ENCODE measurements at places on chromosomes 6 and 20. TPM values are rescaled to one million over a fixed set of nuclear protein-coding genes. Genes with fewer than 3 reads are reported as not detected.

DNA sequence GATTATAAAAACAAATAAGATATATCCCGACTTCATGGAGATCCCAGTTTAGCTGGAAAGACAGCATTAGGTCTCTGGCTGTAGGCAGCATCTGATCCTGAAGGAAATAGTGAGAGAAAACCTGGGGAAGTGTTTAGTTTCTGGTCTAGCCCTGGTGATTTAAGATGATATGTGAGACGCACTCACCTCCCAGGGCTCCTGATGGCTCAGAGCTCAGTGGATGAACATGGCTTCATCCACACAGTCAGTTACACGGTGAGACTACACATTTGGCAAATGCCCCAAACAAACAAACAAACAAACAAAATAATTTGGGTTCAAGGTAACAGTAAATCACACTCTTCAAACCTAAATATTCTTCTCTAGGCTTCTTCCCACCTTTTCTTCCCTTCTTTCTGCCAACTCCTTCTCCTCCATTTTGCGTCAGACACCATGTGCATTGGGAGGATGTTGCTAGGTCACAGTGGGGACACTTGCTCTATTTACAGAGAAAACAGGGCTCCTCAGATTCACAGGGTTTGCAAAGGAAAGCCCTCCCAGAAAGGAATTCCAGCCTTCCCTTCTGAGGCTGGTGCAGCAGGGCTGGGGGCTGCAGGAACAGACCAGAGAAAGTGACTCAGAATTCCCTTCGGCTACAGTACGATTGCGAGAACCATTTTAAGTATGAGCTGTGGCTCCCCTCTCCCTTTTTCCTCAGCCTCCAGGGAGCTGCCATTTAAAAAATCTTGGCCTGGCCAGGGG is 59.6 kb upstream of the SALL4 start:
- no peaks in the 10 kb centered on the region for H3K36me3 ChIP-seq
- no peak for DNase-seq
- H3K27me3 ChIP-seq: no peaks in the 10 kb centered on the region
- H3K27ac ChIP-seq: no peak overlapping the region
- no peaks in the 10 kb centered on the region for H3K4me1 ChIP-seq

DNA sequence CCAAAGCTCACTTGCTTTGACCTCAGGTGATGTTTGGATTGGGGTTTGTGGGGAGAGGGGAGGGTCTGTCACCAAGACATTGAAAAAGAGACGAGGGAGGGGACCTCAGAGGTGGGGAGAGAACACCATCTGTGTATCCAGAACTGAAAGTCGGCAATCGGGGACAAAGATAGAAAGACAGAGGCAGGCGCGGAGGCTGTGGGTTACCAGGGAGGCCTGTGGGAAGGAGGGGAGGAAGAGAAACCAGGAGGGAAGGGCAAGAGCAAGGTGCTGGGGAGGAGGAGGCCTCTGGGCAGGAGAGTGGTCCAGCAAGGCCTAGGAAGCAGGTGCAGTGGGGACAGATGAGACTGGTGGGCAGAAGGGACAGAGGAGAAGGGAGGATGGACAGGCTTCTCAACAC is 211.2 kb downstream of the CDC5L start:
- no peak overlapping the region for H3K27ac ChIP-seq
- H3K36me3 ChIP-seq: no peaks in the 10 kb centered on the region
- no peak for DNase-seq
- no peaks in the 10 kb centered on the region for H3K4me1 ChIP-seq
- no peak overlapping the region for H3K4me3 ChIP-seq

DNA sequence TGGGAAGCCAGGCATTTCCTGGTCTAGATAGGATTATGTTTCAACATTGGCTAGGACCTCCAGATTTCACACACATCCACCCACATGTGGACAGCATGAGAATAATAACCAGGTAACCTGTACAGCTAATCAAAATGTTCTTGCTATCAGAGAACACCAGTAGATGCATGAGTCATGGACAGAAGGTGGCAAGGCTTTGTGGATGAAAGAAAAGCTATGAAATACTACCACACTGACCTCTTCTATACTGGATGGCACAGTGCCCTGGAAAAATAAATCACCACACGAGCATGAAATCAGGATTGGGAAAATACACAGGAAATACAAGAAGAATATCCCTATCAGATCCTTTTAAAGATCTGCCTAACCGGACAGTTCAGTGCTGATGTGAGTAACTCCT is 113.0 kb downstream of the GMDS start:
- no peaks in the 10 kb centered on the region for H3K36me3 ChIP-seq
- no peak for DNase-seq
- H3K4me3 ChIP-seq: no peak overlapping the region
- H3K27ac ChIP-seq: peak overlapping the region; percentile 54

DNA sequence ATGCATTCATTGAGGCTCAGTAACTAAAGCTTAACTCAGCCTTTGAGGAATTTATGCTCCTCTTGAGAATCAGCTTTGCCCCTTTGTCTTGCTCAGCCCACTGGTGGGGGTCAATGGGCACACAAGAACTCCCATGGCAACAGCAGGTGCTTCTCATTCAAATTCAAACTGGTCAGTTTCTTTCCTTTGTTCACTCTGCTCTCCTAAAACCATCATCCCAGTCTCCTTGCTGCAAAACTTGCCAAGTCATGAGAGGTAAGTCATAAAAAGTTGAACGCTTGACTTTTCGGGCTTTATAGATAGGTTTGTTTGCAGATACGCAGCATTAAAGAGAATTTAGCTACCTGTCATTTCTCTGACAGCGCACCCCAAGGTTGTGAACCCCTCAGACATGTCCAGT is 146.8 kb downstream of the TFAP2A start:
- H3K27me3 ChIP-seq: no peaks in the 10 kb centered on the region
- no peak for DNase-seq
- H3K27ac ChIP-seq: no peak overlapping the region
- no peaks in the 10 kb centered on the region for H3K36me3 ChIP-seq

- DNase-seq: no peak
- no peak overlapping the region for H3K27ac ChIP-seq
- peaks cover 20% of the 10 kb centered on the region for H3K36me3 ChIP-seq
- H3K27me3 ChIP-seq: no peaks in the 10 kb centered on the region
- H3K4me3 ChIP-seq: peak overlapping the region; percentile 75
These were observed 976 bp downstream of the PIGT start for GRCh38 chr20:45416917-45417316.

DNA sequence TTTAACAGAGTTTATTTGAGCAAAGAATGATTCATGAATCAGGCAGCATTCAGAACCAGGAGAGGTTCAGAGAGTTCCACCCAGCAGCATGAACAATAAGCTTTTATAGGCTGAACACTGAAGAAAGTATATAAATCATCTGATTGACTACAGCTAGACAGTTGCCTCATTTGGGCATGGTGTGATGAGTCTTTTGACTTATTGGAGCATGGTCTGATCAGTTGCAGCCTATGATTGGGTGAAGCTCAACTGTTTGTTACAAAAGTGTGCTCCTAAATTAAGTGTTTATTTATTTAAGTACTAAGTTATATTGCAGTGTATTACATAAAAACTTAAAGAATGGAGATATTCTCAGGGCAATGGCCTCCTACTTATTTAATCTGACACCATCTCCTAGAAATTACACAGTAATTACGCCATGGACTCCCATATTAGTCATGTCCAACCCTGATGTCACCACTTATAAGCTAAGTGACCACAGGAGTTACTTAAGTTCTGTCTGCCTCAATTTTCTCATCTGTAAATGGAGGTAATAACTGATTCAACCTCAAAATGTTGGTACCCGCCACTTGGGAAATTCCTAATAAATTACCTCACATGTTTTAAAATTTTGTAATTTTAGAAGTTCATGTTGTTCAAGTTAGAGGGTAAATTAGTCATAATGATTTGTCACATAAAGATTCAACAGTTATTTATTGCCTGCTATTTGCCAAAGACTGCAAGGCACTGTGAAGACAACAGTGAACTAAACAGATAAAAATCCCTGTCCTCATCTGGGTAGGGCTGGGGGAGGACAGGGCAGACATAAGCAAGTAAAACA is 15.2 kb upstream of the ROS1 start:
- DNase-seq: no peak
- H3K4me1 ChIP-seq: no peaks in the 10 kb centered on the region
- no peaks in the 10 kb centered on the region for H3K27me3 ChIP-seq
- no peak overlapping the region for H3K27ac ChIP-seq
- no peak overlapping the region for H3K4me3 ChIP-seq

DNA sequence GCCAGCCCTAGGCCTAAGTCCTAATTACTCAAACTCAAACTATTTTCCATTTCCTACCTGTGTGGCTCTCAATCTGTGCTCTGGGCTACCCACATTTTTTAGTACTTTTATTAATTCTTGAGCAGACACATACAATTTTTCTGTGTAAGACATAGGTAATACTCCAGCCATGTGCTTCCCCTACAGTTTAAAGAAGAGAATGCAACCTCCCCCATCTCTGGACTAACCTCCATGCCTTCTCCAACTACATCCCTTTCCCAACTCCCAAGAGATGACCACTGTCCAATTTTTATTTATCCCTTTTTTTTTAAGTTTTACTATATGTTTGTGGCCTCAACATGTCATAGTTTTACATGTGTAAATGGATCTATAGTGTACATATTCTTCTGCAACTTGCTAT is 5.8 kb downstream of the HMGN4 start:
- peaks cover 8% of the 10 kb centered on the region for H3K36me3 ChIP-seq
- no peak overlapping the region for H3K27ac ChIP-seq
- H3K4me1 ChIP-seq: peaks cover 4% of the 10 kb centered on the region
- no peak overlapping the region for H3K4me3 ChIP-seq
- DNase-seq: no peak

GRCh38 chr20:53940360-53940702 is 130.1 kb downstream of the BCAS1 start:
- peak overlapping the region; percentile 9 for H3K27ac ChIP-seq
- no peaks in the 10 kb centered on the region for H3K4me1 ChIP-seq
- H3K36me3 ChIP-seq: no peaks in the 10 kb centered on the region
- no peak for DNase-seq

GRCh38 chr6:55678330-55679224 is 99.6 kb upstream of the HMGCLL1 start:
- H3K4me3 ChIP-seq: no peak overlapping the region
- DNase-seq: no peak
- no peaks in the 10 kb centered on the region for H3K4me1 ChIP-seq
- H3K27ac ChIP-seq: no peak overlapping the region
- H3K27me3 ChIP-seq: no peaks in the 10 kb centered on the region

DNA sequence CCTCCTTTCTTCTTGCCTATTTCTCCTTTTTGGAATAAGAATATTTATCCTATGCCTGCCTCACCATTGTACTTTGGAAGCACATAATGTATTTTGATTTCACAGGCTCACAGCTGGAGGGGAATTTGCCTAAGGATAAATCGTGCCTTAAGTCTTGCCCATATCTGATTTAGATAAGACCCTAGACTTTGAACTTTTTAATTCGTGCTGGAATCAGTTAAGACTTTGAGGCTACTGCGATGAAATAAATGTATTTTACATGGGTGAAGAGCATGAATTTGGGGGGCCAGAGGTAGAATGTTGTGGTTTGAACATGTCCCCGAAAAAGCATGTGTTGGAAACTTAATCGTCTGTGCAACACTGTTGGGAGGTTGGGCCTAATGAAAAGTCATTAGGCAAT is 648.8 kb downstream of the EPHA7 start:
- no peak overlapping the region for H3K4me3 ChIP-seq
- no peaks in the 10 kb centered on the region for H3K4me1 ChIP-seq
- DNase-seq: no peak

- no peak overlapping the region for H3K27ac ChIP-seq
- no peaks in the 10 kb centered on the region for H3K27me3 ChIP-seq
- DNase-seq: no peak
- no peak overlapping the region for H3K4me3 ChIP-seq
These were observed 14.7 kb upstream of the CHD6 start for GRCh38 chr20:41632896-41633295.

DNA sequence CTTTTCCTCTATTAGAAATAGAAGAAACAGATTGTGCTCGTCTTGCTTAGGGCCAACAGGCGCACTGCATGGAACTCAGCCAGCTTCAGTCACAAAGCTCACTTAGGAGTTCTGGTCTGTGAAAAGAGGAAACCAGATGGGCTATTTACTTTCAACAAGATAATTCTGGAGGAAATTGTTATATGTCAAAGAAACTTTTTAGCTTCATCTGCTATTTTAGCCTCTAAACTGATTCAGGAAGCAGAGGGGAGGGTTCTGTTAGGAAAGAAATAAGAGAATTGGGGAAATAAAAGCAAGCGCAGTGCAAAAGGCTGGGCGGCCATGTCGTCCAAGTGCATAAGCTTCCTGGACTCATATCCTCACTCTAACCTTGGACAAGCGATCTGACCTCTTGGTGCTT is 21.3 kb downstream of the PRKN start:
- DNase-seq: peak; percentile 33
- H3K36me3 ChIP-seq: no peaks in the 10 kb centered on the region
- no peak overlapping the region for H3K27ac ChIP-seq
- no peaks in the 10 kb centered on the region for H3K4me1 ChIP-seq
- H3K27me3 ChIP-seq: no peaks in the 10 kb centered on the region
- H3K4me3 ChIP-seq: peak overlapping the region; percentile 12

- H3K27ac ChIP-seq: no peak overlapping the region
- DNase-seq: no peak
- H3K27me3 ChIP-seq: no peaks in the 10 kb centered on the region
- H3K36me3 ChIP-seq: no peaks in the 10 kb centered on the region
- H3K4me1 ChIP-seq: no peaks in the 10 kb centered on the region
These were observed 86.9 kb upstream of the SMLR1 start for GRCh38 chr6:130740308-130740707.

DNA sequence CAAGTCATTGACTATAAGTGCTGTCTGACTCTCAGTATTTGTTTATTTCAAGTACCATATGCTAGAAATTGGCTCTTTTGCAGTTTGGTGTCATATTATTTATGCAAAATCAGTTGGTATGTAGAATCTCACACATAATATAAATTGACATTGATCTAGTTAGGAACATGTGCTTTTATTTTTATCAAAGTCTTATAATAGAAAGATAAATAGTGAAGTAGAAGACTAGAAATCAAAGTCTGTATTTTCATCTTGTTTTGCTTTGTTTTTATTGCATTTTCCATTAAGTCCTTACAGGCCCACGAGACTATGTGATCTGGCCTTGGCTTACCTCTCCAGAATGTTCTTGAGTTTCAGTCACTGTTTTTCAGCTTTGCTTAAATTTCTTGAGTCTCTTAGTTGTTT is 300.3 kb downstream of the LAMA2 start:
- DNase-seq: no peak
- H3K36me3 ChIP-seq: no peaks in the 10 kb centered on the region
- no peaks in the 10 kb centered on the region for H3K27me3 ChIP-seq

Gene OR2H1
- polyA plus RNA-seq: not detected

Gene CST4
- not detected for polyA plus RNA-seq

Measured in pancreas (tissue), 10 donors.